ENCODE measurements at places on chromosomes 2 and 18. TPM values are rescaled to one million over a fixed set of nuclear protein-coding genes. Genes with fewer than 3 reads are reported as not detected.

GRCh38 chr2:232013701-232014353, 52.3 kb downstream of the DIS3L2 start:
- no peak for DNase-seq

- DNase-seq = peak; percentile 68
Observed at GRCh38 chr18:44682871-44683221, 2.2 kb downstream of the SETBP1 start.

LAMA3 gene
- total RNA-seq = 0.33 TPM

DNA sequence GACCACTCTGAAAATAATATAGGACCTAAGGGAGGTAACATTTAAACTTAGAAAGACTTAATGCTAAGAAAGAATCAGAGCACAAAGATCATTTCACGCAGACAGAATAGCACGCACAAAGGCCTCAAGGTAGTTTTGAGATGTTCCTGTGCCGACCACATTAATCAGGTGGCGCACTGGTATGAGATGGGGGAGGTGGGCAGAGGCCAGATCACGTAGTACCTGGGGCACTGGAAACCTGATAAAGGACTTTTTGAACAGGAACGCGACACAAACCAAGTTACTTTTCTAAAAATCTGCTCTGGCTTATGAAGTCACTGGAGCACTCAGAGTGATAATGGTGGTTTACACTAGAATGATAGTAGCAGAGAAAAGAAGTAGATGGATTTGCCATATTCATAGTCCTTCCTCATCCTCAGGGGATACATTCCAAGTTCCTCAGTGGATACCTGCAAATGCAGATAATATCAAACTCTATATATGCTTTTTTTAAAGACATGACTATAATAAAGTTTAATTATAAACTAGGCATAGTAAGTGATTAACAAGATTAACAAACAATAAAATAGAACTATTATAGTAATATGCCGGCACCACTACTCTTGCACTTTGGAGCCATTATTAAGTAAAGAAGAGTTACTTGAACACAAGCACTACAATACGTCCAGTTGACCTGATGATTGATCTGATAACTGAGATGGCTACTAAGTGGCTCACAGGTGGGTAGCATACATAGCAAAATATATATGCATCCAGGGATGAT, 42.6 kb upstream of the CDCA7 start:
- no peak for DNase-seq

GRCh38 chr2:54456612-54457322, 640 bp downstream of the SPTBN1 start:
- peak; percentile 44 for DNase-seq

UNC80 gene
- total RNA-seq = 0.52 TPM

DNA sequence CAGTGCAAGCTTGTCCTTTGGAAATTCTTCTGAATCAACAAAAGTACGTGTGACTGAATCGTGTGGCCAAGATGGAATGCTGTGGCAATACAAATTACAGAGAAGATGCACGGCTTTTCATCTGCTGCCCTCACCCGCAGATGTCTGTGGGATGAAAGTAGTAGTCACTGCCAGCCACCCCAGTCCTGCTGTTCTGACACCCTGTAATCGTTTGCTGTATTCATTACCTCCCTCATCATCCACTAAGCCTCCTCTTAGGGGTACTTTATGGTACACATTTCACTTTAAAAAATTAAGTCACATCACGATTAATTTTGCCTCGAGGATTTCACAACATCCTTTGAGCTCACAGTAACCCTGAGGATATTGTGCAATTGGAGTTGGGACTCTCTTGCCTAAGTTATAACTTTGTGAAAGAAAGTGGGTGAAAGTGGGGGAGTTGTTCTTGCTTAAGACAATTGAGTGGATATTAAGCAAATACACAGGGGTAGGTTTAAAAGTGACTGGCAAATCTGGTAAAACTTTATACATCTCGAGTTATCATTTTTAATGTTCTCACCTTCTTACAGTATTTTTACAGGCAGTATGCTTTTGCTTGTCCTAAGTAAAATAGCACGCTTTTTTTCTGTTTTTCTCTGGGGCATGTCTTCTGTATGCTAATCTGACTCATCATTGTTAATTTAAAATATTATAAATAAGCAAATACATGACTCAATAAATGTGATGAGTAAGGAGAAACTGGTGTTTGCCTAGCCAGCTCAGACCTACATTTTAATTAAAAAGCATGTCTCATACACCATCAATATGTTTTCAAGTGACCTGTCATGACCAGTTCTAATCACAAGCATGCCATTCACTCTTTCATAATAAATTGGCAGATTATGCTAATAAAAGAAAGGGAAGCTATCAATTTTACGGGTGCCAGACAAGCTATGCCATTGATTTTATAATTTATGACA, 680.9 kb downstream of the IRS1 start:
- DNase-seq = no peak

- no peak for DNase-seq
Observed at GRCh38 chr18:68791801-68792200, 6.1 kb upstream of the CCDC102B start.

- no peak for DNase-seq
Observed at GRCh38 chr2:195961873-195962272, 106.8 kb downstream of the DNAH7 start.

ARPC2 gene
- 204 TPM for total RNA-seq

DNA sequence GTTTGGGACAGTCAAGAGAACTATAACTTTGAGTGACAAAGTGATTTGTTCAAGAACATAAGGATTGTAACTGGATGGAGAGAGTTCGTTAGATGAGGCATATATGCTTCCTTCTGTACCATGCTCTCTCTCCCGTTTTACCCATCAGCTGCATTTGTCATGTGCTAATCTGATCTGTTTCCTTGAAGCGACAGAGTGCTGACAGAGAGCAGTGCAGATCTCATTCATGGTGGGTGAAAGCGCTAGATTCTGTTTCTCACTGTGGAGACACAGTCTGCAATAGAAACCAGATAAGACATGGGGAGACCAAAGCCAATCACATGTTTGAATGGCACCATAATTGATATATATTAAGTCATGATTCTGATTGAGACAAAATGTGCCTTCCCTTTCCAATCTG, 456.6 kb upstream of the CELF4 start:
- DNase-seq = no peak

GALR1 gene
- 0.07 TPM for total RNA-seq

DNA sequence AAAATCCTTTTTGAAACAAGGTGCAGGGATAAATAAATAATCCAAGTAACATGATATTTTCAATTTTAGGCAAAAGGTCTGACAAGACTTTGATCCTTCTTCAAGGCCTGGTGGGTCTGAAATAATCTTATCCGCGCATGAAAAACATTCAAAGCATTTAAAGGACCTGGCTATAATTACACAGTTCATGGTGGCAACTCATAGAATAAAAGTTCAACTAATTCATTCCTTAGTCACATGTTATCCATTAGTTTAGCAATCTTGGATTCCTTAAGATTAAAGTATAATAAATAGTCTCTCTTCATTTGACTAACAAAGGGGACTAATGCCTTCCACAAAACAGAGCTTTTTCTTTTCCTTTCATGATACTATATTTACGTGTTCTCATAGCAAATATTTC, 21.0 kb upstream of the SLC38A11 start:
- DNase-seq = no peak

- DNase-seq = no peak
Observed at GRCh38 chr2:109517118-109517889, 96.5 kb downstream of the SEPTIN10 start.

ALPI gene
- not detected for total RNA-seq

TUBA3E gene
- 0.13 TPM for total RNA-seq

DNA sequence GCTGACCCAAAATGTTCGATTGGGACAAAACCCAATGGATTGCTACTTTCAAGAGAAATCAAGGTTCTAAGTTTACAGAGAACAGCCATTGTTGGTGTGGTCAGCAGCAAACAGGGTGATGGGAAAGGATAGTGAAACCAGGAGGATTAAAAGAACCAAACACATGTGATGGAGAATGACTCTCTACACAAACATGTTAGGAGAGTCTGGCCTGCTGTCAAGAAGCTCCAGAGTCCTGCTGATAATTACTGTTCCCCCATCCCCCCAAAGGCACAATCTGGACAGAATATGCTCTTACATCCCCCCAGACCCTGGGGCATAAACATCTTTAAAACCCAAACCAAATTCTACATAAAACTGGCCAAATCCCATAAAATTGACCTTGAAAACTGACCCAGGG, 32.0 kb upstream of the ACYP2 start:
- DNase-seq = no peak

DNA sequence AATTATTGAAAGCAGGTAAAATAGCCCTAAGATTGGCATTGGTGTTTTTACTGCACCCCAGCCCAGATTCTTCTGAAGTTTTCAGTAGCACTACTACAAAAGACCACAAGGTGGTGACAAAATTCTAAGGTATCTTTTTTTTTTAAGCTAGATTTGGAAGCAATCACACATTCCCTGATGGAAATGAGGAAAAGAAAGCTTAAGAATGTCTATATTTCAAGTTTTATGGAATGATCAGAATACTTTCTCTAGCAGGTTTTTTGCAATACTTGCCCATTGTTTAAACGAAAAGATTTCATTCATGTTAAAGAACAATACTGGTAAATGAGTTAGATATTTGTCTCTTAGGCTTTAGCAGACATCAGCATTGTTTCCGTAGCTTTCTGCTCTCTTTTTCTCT, 32.1 kb upstream of the ZNF638 start:
- DNase-seq = no peak

DNA sequence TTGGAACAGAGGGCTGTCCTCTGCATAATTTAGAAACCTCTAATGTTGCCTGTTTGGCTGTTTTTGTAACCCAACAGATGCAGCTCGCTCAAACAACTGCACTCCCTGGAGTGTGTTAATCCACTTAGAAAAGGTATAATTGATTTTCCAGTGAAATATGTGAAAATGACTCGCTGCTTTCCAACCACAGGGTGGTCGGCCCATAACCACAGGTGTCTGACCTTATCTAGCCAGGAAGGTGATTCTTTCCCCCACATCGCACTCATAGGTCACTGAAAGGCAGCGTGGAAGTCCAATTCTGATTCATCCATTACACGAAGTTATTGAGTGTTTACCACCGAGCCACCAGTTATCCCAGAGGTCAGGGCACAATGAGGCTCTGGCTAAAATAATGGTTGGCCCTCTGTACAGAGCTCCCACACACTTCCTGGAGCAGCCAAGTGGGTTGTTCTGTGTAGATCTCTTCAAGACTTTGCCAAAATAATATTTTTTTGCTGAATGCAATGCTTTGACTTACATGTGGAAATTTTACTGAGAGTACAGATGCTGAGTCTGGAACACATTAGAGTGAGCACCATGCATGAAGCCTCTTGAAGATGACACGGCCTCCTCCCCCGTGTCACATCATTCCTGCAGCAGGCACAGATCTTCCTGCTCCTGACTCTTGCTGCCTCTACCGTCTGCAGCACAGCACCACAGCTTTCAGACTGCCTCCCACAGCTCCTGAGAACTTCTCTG, 396.2 kb downstream of the ZNF516 start:
- no peak for DNase-seq

- no peak for DNase-seq
Observed at GRCh38 chr2:234308813-234309195, 188.1 kb downstream of the ARL4C start.

LRP1B gene
- not detected for total RNA-seq

- no peak for DNase-seq
Observed at GRCh38 chr2:10466801-10467200, 18.7 kb upstream of the ODC1 start.

DNA sequence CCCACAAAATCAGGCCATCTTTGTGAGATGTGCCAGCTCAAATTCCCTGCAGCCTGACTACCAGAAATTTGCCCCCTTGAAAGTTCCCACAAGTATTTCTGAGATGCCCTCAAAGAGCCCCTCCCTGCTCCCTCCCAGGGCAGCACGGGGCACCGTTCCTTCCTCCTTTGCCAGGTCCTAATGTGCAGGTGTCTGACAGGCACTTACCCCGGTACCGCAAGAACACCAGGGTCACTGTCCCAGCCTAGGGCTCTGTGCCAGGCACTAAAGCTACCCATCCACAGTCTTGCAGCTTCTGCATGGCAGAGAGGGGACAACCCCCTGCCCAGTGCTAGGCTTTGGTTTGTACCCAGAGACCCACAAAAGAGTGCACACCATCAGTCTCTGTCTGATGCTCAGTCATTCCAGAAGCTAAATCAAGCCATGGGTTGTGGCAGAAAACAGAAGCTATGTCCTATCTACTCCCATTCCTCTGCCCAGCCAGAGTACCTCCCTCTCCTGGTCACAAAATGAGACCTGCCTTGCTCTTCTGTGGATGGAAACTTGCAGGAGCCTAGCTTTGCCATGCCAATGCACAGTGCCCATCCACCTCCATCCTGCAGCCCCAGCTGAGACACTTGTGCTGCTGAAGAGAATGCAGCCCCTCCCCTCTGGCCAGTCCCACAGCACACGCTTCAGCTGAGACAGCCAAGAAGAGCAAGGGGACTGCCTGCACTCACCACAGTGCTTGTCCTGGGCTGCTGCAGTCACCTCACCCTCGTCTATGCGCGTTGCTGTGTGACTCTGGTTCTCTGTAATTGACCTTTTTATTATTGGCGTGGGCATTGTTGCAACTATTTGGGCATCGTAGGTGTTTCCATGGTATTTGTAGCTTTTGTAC, 48.7 kb downstream of the INPP5D start:
- no peak for DNase-seq

DNA sequence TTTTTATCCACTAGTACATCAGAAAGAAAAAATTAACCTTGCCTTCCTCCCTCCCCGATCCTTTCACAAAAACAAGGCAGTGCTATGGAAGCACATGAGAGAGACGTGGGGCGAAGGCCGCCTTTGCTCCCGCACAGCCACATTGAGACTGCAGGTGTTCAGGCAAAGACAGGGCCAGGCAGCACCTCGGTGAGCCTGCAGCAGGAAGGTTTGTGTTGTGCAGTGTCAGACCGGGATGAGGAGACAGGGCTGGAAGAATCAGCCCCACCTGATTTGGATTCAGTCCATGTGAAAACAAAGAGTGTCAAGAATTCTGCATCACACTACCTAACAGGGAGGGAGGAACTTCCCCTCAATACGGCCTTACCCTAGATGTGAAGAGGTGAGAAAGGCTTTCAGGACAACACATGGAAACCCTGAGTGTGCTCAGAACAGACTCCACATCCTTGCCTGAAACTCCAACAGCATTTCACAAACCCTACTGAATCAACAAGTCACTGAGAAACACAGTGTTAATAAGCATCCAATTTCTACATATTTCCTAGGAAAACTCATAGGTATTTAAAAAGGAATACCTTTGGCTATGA, 59.6 kb downstream of the HDAC4 start:
- no peak for DNase-seq

- no peak for DNase-seq
Observed at GRCh38 chr2:220335591-220335915, 708.1 kb downstream of the SLC4A3 start.

DNA sequence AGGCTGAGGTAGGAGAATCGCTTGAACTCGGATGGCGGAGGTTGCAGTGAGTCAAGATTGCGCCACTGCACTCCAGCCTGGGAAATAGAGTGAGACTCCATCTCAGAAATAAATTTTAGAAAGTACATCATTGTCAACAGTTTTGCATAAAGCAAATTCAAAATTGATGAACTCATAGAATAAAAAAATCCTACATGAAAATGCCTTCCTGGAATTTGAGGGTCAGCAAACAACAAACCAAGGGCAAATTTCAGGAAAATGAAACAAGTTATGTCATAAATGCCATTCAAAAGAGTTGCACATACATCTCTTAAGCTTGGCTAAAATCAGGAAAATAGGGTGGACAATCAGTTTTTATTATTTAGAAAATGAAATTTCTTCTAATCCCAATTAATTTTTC, 45.1 kb downstream of the COL5A2 start:
- no peak for DNase-seq

- no peak for DNase-seq
Observed at GRCh38 chr2:43025709-43026295, 200.6 kb downstream of the ZFP36L2 start.

GRCh38 chr2:27390822-27391679, 10.5 kb upstream of the ZNF513 start:
- DNase-seq = no peak

HOXD3 gene
- not detected for total RNA-seq

GRCh38 chr2:230267059-230267458, 41.5 kb downstream of the SP140 start:
- DNase-seq = no peak

Data from H9 (cell line).